ENCODE measurements at places on chromosomes 7 and 10.

DNA sequence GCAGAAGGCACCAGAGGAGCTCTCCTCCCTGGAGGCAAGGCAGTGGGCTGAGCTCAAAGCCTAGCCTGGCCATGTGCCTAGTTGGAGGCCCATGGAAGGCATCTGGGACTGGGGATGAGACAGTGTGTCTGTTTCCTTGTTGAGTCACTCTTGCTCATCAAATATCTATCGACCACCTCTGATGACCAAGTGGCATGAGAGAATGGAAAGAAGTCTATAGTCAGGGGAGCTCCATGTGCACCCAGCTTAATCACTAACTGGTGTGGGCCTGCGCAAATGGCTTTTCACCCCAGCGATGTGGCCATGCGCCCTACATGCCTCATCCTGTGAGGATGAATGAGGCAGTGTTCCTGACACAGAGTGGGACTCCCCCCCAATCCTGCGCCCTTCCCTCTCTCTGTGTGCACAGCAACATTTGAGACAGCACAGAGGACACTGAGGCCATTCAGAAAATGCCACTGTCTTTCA lies 229.9 kb downstream of the RPS24 start:
- no peak for DNase-seq

DNA sequence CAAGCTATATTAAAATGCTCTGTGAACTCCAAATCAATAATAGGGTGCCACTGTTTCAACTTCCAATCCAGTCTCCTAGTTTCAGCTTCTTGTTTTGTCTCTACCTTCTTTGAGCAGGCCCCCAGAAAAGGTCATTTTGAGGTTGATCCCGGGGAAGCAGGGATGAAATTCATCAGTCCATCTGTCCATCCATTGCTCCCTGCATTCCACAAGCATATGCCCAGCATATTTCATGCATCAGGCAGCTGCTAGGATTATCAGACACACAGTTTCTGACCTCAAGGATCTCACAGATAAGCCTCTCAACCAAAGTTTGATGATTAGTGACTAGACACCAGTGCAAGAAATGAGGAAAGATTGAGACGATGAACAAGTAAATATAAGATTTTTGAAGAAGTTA lies 186.6 kb upstream of the PDE1C start:
- DNase-seq, result no peak

DNA sequence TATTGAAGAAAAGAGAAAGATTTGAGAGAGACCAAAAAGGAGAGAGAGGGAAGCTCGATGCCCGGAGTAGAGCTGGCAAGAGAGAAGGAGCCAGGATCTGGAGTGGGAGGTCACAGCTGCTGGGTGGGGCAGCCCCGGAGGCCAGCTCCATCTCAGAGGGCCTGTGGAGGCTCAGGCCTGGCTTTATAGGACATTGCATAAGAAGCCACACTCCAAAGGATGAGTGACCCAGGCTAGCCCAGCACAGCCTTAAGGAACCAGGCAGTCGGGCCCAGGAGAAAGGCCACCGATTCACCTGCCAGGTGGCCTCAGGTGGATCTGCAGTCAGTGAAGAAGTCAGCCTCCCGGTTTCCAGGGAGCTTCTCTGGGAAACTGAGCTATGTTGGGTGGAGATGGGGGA lies 676 bp downstream of the PLAC9 start:
- peak; percentile 40 for DNase-seq

DNA sequence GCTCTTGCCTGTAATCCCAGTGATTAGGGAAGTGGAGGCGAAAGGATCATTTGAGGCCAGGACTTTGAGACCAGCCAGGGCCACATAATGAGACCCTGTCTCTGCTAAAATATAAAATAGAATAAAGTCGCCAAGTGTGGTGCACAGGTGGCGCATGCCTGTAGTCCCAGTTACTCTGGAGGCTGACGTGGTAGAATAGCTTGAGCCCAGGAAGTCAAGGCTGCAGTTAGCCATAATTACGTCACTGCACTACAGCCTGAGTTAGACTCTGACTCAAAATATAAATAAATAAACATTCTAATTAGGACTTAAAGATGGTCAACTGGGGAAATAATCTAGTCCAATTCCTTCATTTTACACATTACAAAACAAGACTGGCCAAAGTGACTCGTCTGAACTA lies 768 bp downstream of the CHCHD2 start:
- no peak for DNase-seq

GRCh38 chr7:127588697-127589482 lies 679 bp downstream of the ARF5 start:
- peak; percentile 74 for DNase-seq

DNA sequence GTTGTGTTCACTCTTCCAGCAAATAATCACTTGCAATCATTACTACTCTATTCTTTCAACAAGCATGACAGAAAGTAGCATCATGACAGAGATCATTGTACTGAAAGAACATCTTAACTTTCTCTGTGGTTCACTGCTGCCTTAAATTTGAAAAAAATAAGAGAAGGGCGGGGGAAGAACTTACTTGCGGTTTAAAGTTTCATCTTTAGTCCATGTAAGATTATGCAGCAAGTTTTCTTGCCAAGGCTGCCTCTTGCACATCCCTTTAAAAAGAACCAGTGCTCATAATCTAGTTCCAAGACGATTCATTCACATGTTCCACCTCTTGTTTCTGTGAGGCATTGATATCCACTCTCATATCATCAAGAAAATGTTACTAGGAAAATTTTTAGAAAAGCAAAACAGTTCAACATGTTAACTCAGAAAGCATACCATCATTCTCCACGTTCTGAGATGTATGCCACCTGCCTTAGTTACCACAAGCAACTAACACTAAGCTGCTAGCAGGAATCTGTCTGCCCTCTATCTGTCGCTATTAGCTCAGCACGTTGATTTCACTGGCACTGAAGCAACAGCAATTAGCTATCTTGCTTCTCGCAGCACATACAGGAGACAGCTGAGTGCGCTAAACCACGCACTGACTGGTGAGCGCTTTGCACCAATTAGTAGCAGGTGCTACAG lies at the start of gene PCDH15:
TSS of gene PCDH15 (minus strand) at position 491 of the 681 bp plus-strand sequence. CDS start 136,969 bp downstream, outside the sequence.
- DNase-seq, result no peak

DNA sequence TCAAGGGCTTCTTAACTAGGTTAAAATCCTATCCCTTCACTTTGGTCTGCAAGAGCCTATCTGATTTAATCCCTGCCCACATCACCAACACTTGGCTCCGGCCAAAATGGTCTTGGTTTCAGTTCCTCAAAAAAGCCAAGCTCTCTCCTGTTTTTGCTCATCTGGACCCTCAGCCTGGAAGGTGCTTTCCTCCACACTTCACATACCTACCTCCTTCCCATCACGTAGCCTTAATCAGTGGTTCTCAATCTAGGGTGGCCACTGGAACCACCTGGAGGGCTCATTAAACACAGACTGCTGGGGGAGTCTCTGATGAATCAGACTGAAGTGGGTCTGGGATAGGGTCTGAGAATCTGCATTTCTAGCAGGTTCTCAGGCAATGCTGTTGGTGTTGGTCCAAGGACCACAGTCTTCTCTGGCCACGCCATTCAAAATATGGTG lies 227.0 kb upstream of the AOAH start:
- DNase-seq, result no peak

DNA sequence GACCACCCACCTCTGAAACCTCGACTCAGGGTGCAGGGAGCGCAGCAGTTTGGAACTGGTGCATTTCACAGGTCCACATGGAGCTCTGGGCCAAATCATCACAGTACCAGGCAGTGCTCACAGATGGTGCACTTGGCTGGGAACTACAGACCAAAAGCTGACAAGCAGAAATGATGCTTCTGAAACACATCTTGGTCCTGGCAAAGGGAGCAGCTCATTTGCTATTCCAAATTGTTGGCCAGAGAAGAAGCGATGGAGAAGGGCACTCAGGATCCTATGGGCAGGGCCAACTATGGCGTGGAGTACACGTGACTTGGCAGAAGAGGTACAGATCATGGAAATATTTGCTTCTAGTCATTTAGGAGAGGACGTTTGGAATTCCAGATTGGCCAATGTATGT lies 383.9 kb downstream of the CALN1 start:
- no peak for DNase-seq

- DNase-seq, result no peak
Measured at GRCh38 chr7:45343746-45344145, 186.2 kb downstream of the RAMP3 start.

- DNase-seq, result no peak
Measured at GRCh38 chr10:123139521-123140163, 3.9 kb downstream of the HMX3 start.

- no peak for DNase-seq
Measured at GRCh38 chr7:128843938-128844621, 13.9 kb downstream of the FLNC start.

- DNase-seq, result no peak
Measured at GRCh38 chr7:153935095-153935494, 117.1 kb upstream of the DPP6 start.

DNA sequence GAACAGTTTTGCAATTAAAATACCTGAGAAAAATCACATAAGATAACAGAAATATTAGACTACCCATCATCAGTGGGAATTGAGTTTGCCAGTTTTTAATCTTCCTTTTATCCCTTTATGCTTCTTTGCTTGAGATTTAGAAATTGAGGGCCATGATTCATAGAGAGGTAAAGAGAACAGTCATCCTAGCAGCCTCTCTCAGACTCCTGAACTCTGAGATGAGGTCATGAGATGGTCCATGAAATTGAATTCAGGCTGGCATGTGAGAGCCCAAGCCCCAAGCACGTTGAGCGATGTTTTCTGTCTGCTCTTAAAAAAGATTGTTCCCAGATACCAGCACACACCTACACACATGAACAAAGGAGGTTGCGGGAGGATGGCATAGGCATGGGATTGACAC lies 91.1 kb downstream of the CREB5 start:
- DNase-seq, result no peak

- no peak for DNase-seq
Measured at GRCh38 chr7:1156782-1157535, 3.0 kb downstream of the ZFAND2A start.

Measured in ovary (tissue), 10 donors.